ENCODE measurements at places on chromosomes 1 and 21.

DNA sequence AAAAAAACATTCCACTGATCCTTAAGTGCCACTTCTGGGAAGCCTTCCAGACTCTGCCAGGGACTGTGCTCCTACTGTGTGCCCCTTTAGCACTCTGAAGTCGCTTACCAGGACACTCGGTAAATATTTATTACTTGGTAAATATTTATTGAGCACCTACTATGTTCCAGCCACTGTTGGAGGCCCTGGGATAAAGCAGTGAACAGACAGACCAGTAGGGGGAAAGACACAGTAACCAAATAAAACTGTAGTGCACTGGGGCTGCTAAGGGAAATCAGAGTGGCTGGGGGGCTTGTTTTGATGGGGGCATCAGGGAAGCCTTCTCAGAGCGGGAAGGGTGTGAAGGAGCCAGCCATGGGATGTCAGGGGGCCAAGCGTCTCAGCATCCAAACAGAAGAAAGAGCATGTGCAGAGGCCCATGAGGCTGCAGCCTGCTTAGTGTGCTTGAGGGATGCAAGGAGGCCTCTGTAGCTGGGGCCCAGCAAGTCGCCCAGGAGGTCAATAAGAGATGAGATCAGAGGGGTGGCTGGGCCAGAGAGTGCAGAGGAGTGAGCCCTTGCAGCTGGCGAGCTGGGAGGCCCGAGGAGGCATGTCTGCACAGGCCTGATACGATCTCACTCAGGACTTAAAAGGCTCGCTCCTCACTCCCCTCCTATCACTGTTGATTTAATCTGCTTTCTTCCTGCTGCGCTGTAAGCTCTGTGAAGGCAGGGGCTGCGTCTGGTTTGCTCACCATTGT is 28.6 kb downstream of the KAZN start:
- no peak for DNase-seq

- no peak for DNase-seq
Observed at GRCh38 chr1:26181586-26182382, 4.5 kb downstream of the CNKSR1 start.

GRCh38 chr1:246629030-246629429 is 62.8 kb downstream of the CNST start:
- no peak for DNase-seq

DNA sequence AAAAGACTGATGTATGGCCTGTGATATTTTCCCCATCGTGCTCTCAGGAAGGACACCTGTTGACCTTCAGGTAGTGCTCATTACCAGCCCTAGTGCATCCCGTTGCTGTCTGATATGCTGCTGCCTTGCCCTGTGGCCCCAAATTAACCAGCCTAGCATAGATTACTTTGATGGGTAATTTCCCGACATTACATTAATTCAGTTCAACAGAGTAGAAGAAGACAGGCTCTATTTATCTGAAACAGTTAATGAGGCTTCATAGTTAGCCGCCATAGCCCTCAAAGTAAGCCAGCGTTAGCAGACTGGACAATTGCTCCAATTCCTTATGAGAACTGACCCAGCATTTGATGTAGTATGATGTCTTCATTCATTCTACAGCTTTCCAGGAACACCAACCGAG is 257.6 kb downstream of the OLFM3 start:
- no peak for DNase-seq
